ENCODE measurements at places on chromosomes 11 and 22. TPM values are rescaled to one million over a fixed set of nuclear protein-coding genes. Genes with fewer than 3 reads are reported as not detected.

DNA sequence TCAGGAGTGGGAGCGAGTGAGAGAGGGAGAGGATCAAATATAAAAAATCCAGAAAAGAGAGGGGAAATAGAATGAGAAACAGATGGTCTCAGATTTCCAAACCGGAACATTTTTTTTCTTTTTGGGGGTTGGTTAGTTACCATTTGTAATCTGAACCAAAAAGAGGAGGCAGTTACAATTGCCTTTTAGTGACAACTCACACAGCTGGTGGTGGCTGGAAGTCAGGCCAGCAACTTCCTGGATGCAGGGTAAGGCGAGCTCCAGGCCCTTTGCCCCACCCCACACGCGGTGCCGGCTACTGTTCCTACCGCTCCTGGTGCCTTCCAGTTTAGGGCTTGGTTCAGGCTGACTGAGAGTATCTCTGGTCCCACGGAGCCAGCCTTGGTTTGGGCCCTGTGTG lies 21.0 kb upstream of the UBASH3B start:
- H3K4me1 ChIP-seq, result peaks cover 25% of the 10 kb centered on the region
- DNase-seq, result peak; percentile 68
- no peaks in the 10 kb centered on the region for H3K27me3 ChIP-seq

DNA sequence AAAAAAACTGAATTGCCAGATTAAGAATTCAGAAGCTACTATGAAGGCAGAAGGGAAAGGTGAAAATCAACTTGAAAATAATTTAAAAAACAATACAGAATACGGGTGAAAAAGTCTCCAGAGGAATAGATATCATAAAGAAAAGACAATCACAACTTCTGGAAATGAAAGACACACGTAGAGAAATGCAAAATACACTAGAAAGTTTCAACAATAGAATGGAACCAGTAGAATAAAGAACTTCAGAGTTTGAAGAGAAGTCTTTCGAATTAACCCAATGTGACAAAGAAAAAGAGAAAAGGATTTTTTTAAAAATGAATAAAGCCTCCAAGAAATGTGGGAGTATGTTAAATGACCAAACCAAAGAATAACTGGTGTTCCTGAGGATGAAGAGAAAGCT lies 263.8 kb upstream of the FAT3 start:
- DNase-seq, result no peak
- no peaks in the 10 kb centered on the region for H3K4me1 ChIP-seq
- no peaks in the 10 kb centered on the region for H3K27me3 ChIP-seq
- H3K36me3 ChIP-seq, result no peaks in the 10 kb centered on the region
- H3K4me3 ChIP-seq, result no peak overlapping the region

DNA sequence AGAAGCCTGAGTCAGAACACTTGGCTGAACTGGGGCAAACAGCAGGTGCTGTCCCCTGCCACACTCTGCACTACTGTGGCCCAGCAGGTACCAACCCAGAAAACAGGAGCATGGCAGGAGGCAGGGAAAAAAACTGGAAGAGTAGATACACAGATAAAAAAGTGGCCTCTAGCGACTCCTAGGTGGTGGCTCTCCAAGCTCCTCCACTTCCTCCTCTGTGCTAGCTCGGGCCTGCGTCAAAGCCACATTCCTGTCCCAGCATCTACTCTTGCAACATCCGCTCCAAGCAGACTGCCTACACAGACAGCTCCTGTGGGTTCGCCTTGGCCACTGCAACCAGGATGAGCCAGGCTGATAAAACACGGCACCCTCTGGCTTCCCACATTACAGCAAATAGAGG lies 6.9 kb downstream of the OR8B12 start:
- peak; percentile 38 for DNase-seq
- H3K36me3 ChIP-seq, result no peaks in the 10 kb centered on the region
- no peak overlapping the region for H3K4me3 ChIP-seq
- H3K4me1 ChIP-seq, result no peaks in the 10 kb centered on the region
- no peaks in the 10 kb centered on the region for H3K27me3 ChIP-seq
- H3K27ac ChIP-seq, result no peak overlapping the region

The YAP1 gene
- total RNA-seq, result 118 TPM

The NDUFA6 gene
- total RNA-seq, result 56.3 TPM

DNA sequence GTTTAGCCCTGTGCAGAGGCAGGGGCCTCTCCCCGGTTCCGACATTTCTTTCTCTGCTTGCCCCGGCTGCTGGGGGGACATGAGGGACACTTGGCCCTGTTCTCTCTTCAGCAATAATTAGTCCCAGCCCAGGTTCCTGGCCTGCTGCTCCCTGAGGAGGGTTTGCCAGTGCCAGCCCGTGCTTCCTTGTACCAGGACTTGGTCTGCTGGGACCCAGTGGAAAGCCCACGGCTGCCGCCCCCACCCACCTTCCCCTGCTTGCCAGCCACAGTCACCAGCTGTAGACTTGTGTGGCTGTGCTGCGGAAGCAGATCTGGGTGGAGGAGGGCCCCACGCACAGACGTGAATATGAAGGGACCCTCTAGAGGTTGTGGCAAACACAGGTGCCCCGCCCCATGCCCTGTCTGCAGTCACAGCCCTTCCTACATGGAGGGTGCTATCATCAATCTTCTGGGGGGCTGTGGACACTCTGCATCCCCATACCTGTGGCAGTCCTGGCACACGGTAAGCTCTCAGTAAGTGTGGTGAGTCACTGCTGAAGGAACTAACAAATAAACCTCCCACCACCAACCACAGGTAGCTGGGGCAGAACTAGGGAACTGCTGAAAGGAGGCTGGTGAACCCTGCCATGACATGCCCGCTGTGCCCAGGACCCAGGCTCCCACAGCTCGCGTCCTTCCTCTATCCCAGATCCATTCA lies 949 bp downstream of the TP53AIP1 start:
- H3K27me3 ChIP-seq, result peaks cover 29% of the 10 kb centered on the region
- DNase-seq, result no peak
- H3K27ac ChIP-seq, result no peak overlapping the region

- DNase-seq, result peak; percentile 30
- no peaks in the 10 kb centered on the region for H3K36me3 ChIP-seq
- no peak overlapping the region for H3K4me3 ChIP-seq
- no peaks in the 10 kb centered on the region for H3K27me3 ChIP-seq
- no peak overlapping the region for H3K27ac ChIP-seq
Observed at GRCh38 chr11:36577859-36578258, 10.1 kb downstream of the RAG1 start.

The LRP4 gene
- 2.9 TPM for total RNA-seq

GRCh38 chr11:31640611-31641010 lies 131.0 kb downstream of the ELP4 start:
- no peak overlapping the region for H3K4me3 ChIP-seq
- no peaks in the 10 kb centered on the region for H3K36me3 ChIP-seq
- no peaks in the 10 kb centered on the region for H3K27me3 ChIP-seq
- no peak overlapping the region for H3K27ac ChIP-seq
- H3K4me1 ChIP-seq, result peaks cover 24% of the 10 kb centered on the region
- DNase-seq, result no peak

The RAB38 gene
- total RNA-seq, result 0.43 TPM

DNA sequence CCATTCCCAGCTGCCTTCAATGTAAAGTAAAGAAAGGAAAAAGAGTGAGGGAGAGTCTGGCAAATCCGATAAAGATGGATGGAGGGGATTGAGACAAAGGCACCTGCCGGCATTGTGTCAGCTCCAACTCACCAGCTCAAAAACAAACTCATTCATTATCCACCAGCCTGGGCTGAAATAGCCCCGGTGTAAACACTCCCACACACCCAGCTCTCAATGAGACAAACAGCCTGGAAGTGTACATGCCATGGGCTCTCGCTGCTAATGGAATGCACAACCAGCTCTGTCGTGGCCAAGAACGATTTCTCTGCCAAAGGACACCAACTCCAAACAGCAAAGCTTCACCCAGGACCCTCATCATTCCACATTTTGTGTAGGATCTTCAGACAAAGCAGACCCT lies 89.3 kb upstream of the OPCML start:
- no peaks in the 10 kb centered on the region for H3K27me3 ChIP-seq
- DNase-seq, result no peak
- no peak overlapping the region for H3K27ac ChIP-seq
- no peaks in the 10 kb centered on the region for H3K4me1 ChIP-seq
- no peak overlapping the region for H3K4me3 ChIP-seq

The SLC35F2 gene
- 12.9 TPM for total RNA-seq

DNA sequence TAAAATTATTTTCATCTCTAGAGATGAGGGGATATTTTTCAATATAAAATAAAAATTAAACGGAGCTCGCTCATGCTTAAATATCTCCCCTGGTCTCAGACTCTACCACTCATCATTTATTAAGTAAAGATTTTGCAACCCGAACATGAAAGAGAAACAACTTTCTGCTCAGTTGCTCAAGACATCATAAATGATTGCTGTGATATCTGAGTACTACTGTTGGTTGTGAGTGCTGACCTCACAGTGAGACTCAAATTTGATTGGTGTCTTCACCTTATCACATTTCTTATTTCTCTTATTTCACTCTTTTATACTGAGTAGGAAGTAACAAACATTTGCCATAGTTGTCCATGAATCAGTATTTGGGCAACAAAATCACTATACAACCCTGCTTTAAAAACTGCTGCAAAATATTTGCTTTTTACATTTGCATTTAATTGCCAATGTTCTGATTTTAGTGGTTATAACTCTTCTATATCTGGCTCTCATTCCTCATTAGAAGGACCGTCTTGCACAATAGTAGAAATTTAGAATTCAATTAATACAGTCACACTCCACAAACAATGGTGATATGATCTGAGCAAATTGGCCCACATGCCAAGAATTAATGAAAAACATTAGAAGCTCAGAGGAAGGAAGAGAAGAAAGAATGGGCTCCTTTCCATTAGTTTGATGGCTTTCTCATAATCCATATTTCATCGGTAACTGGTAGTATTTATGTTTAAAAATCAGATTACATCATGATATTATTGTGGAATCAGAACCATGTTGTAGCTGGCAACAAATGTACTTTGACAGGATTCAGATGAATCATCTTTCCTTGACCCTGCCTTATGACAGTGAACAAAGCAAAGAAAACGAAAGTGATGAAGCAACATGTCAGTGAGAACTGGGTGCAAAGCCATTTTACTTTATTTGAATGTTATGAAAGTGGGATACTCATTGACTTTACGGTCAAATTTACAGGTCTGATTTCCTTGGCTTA lies 973.6 kb upstream of the TENM4 start:
- H3K4me3 ChIP-seq, result no peak overlapping the region
- no peaks in the 10 kb centered on the region for H3K36me3 ChIP-seq
- no peak overlapping the region for H3K27ac ChIP-seq
- no peak for DNase-seq
- no peaks in the 10 kb centered on the region for H3K27me3 ChIP-seq

GRCh38 chr11:134330611-134331353 lies 1.0 kb upstream of the GLB1L2 start:
- no peaks in the 10 kb centered on the region for H3K4me1 ChIP-seq
- H3K27ac ChIP-seq, result no peak overlapping the region
- no peak overlapping the region for H3K4me3 ChIP-seq
- no peak for DNase-seq
- H3K27me3 ChIP-seq, result peaks cover 32% of the 10 kb centered on the region

DNA sequence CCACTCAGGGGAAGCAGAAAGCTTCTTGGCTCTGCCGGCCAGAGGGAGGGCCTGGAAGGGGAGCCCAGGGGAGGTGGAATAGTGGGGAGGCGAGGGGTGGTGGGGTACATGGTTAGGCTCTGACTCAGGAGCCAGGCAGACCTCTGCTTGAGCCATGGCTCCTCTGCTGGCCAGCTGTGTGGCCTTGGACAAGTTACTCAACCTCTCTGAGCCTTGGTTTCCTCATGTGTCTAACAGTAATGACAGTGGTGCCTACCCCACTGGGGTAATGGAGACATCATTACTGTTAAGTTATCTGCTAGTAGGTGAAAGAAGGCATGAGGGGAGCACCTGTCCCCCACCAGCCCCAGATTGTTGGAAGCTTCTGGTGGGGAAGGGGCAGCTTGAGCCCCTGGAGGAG lies 12.2 kb upstream of the PDGFB start:
- no peak overlapping the region for H3K27ac ChIP-seq
- no peak overlapping the region for H3K4me3 ChIP-seq
- no peak for DNase-seq
- H3K27me3 ChIP-seq, result no peaks in the 10 kb centered on the region
- H3K36me3 ChIP-seq, result no peaks in the 10 kb centered on the region

DNA sequence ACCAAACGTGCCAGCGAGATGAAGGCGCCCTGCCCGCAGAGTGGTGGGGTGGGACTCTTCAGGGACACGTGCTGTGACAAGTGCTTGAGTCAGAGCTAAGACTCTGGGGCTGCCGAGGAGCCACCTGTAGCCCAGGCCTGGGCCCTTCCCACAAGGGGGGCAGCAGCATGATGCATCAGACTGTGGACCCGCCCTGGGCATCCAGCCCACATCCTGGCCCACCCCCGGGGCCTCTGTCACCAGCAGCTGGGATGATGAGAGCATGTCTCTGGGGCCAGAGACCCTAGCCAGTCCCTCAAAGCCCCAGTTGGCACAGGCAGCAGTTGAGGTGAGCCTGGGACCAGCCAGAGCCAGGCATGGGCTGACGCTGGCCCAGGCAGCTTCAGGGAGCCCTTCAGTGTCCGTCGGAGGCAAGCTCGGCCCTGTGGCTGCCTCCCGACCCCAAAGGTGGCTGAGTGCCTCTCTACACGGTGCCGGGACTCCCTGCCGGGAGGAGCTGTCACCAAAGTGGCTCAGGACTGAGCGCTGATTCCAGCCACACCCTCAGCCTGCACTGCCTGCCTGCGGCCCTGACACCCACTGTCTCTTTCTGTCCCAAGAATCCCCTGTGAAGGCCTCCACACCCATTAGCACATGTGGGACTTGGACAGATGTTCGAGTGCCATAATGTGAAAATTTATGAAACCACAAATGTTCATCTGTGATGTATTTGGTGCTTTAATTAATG lies 41.3 kb downstream of the CDKN1C start:
- no peak overlapping the region for H3K4me3 ChIP-seq
- no peaks in the 10 kb centered on the region for H3K36me3 ChIP-seq
- no peak overlapping the region for H3K27ac ChIP-seq
- H3K27me3 ChIP-seq, result no peaks in the 10 kb centered on the region

GRCh38 chr11:27055065-27055682 lies 14.6 kb downstream of the BBOX1 start:
- no peak for DNase-seq
- no peaks in the 10 kb centered on the region for H3K27me3 ChIP-seq
- H3K27ac ChIP-seq, result no peak overlapping the region

The MAP6 gene
- 9.9 TPM for total RNA-seq

DNA sequence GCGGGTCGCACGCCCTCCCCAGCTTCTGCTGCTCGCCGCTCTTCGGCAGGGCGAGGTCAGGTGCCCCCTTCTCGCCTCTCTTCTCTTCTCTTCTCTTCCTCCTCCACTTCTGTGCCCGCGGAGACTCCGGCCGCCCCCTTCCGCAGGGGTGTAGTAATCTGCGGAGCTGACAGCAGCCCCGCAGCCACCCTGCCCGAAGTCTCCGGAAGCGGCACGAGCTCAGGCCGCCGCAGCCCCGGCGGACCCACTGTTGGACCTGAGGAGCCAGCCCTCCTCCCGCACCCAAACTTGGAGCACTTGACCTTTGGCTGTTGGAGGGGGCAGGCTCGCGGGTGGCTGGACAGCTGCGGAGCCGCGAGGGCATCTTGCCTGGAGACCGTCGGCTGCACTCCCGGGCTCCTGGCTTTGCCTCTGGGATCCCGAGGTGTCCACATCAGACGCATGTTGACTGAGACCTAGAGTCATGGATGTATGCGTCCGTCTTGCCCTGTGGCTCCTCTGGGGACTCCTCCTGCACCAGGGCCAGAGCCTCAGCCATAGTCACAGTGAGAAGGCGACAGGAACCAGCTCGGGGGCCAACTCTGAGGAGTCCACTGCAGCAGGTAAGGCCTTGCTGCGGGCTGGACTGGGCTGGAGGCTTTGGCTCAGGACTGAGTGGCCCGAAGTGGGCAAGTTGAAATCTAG lies 486 bp downstream of the STIM1 start:
- peaks cover 17% of the 10 kb centered on the region for H3K4me1 ChIP-seq
- H3K27me3 ChIP-seq, result no peaks in the 10 kb centered on the region
- H3K36me3 ChIP-seq, result no peaks in the 10 kb centered on the region
- no peak overlapping the region for H3K27ac ChIP-seq
- H3K4me3 ChIP-seq, result peak overlapping the region; percentile 89

All from GM23248 (cell line).